Activated naive CD4-positive, alpha-beta T cell (primary cell): ENCODE measurements at places on chromosomes 3 and 15.

- DNase-seq = no peak
These were observed 155.9 kb upstream of the BCL6 start for GRCh38 chr3:187900993-187901755.

DNA sequence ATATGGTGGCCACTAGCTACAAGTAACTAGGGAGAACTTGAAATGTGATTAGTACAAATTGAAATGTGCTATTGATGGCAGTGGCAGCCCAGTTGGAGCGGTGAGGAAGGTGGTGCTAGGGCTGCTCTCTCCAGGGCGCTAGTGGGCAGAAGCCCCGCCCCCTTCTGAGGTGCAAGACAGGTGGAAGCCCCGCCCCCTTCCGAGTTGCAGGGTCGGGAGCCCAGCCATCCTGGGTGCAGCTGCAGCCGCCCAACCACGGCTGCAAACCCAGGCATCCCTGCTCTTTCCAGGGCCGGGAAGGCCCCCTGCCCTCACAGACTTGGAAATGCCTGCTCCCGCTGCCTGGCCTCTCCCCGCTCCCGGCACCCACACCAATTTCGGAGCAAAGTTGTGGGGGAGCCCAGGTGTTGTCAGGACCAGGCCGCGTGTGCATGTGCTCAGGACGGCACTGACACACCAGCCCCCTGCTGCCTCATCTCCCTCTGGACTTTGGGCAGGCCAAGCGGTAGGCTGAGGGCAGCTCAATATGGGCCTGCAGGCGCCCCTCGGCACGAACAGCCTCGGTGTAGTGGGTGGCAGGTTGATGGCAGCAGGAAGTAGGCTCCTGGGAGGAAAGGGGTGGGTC, 10.0 kb downstream of the ATR start:
- no peak for DNase-seq

GRCh38 chr3:62497156-62497555, 123.8 kb upstream of the FEZF2 start:
- no peak for DNase-seq

GRCh38 chr3:58235970-58236369, 1.6 kb upstream of the ABHD6 start:
- DNase-seq = no peak

- DNase-seq = no peak
These were observed 68.0 kb downstream of the TFG start for GRCh38 chr3:100777271-100777670.

- no peak for DNase-seq
These were observed 556.6 kb upstream of the RGMA start for GRCh38 chr15:93645594-93645993.

DNA sequence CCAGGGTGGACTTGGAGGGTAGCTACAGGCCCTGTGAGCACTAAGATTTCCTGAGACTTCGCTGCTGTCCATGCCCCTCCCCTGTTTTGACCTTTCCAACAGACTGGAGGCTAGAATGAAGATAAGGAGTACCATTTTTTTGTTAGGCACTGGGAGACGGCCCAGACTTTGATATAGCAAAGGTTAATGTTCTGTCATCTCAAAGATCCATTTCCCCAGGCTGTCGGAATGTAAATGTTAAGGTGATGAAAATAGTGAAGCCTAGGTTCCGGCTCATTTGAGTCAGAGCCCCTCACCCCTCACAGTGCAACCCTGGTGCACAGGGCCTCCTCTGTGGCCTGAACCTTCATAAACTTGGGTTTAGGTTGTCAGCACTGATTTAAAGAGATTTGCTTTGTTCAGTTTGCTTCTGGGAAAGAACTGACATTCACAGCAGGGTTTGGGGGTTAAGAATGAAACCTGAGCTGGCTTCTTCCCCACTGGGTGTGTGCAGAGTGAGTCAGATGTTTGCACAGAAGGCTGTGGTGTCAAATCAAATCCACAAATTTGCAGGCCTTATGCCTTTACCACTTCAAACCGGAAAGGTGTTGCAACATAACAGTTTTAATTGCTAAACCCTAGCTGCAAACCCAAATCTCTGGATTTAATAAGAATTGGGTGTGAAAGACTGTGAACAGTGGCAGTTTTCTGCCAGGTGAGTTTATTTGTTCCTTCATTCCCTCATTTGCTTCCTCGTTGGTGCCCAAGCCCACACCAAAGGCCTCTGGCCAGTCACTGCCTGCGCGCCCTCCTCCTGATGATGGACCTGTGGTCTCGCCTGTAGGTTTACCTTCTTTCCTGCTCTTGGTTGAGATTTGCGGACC, 20.6 kb upstream of the KCTD6 start:
- DNase-seq = no peak

GRCh38 chr15:62901087-62901486, 141.5 kb upstream of the TPM1 start:
- no peak for DNase-seq

DNA sequence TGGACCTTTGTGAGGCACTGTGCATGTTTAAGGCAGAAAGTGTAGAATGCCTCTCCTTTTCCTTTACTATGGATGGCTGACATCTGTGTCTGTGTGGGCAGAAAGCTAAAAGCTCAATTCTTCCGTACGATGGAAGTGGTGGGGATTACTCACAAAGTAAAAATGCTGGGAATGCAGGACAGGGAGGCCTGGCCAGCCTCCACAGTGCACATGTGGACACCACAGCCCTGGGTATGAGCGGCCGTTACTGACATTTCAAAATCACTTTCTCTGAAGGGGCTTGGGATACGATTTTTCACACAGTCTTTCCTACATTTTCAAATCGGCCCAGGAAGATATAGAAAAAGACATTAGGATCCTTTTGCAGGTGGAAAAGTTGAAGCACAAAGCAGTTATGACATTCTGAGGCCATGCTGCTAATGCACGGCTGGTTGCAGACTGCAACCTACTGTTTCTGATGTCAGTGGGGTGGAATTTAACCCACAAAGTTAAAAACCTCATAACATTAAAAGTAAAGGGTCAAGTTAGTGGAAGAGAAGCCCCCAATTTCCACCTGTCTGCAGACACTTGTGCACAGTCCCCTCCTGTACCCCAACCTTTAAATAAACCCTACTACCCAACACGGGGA, 27.9 kb downstream of the EHD4 start:
- no peak for DNase-seq

- no peak for DNase-seq
These were observed 115.6 kb downstream of the NLGN1 start for GRCh38 chr3:173513123-173513522.

GRCh38 chr15:99343881-99344551, 92.7 kb downstream of the LRRC28 start:
- DNase-seq = peak; percentile 45

DNA sequence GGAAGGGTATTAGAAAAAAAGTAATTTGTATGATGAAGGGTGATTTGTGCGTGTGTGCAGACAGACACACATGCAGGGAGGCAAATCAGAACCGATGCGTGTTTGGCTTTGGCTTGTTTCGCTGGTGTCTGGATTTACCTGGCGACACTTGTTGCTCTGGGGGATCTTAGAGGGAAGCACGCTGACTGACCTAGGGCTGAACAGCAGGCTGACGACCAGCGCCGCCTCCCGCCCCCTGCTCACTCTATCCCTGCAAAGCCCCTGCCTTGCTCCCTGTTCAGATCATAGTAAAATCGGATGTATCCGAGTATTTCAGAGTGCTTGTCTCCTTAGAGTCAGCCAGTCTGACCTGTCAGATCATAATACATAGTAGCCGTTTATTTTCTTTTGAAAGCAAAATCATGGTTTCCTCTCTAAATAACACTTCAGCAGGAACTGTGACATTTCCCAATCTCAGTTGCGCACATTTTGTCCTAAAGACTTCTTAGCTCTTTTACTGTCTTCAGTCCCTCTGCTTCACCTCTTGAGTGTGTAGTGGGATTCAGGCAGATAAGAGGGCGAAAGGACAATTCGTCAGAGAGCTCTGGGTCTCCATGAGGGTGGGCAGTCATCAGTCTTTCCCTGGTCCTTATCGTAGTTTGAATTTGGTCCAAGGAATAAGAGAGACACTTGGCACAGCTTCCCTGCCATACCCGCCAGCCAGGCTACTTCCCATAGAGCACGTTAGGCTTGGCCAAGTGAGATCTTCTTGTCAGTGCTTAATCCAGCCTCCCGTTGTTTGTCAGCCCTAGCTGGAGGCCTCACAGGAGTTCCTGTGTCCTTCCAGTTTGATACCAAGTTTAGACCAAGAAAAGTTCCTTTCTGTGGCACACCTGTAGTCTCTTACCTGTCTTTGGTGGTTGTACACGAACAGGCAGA, 97.4 kb downstream of the PGPEP1L start:
- no peak for DNase-seq

DNA sequence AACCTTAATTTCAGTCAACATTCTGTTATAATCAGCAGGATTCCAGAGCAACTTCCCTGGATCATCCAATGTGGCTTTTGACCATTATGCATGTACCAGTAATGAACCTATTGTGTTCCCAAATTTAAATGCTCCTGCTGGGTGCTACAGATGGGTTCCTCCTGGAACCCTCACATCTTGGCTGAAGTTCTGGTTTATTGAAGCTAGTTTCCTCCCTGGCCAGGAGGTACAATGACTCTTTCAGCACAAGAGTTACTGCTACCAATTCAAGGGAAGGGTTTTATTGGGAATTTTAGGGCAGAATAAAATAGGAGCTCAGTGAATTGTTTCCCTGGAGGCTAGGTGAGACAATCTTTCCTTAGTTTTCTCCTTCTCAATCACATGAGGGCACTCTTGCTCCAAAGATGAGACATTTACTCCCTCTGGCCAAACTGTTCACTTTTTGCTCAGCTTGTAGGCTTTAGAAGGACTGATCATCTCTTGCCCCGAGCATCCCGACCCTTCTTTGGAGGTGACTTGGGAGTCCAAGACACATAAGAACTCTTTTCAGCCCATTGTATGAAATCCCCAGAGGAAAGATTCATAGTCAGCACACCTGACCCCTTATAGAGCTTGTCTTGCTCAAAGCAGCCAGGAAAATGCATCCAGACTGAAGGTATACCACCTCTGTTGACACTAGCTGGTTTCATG, 8.8 kb upstream of the NPHP3 start:
- DNase-seq = no peak

- DNase-seq = no peak
These were observed 277.4 kb upstream of the NR2E3 start for GRCh38 chr15:71532994-71533393.

DNA sequence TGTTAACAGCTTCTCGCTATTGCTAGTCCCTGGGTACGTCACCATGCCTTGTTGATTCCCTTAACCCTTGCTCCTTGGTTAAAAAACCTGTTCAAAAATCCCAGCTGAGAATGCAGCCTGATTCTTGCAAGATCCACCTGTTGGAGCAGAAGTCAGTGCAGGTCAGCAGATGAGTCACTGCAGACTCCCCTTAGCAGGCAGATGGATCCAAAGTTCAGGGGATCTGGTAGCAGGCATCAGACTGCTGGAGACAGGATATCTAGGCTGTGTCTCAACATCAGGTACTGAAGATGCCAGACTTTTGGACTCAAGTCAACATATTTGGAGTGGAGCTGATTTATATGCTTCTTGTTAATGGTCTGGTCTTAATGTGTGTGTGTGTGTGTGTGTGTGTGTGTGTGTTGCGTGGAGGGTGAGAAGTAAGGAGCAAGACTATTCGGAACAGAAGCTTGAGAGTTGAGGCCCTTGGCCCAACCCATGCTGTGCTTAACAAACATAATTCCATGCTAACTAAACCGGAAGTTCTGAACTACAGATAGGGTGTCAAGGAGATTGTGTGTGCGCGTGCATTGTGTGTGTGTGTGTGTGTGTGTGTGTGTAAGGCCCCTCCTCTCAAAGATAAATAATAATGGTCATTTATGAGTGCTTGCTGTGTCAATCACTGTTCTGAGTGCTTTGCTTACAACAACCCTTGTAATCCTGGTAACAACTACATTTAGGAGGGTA, 1.0 kb upstream of the C3orf52 start:
- no peak for DNase-seq

DNA sequence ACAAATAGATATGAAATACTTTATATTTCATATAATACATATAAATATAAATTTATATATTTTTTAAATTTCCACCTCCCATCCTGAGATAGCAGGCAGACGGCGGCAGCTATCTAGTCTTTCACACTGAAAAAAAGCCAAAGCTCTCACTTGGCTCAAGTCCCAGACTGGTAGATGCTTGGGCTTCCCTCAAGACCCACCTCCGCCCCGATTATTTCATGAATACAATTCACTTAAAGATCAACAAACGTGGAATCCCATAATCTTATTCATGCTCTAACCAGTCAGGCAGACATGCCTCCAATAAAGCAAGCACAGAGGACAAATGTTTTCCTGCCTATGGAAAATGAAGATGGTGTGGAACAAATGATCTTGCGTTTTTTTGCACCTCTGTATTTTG, 275.9 kb upstream of the NR2F2 start:
- no peak for DNase-seq

DNA sequence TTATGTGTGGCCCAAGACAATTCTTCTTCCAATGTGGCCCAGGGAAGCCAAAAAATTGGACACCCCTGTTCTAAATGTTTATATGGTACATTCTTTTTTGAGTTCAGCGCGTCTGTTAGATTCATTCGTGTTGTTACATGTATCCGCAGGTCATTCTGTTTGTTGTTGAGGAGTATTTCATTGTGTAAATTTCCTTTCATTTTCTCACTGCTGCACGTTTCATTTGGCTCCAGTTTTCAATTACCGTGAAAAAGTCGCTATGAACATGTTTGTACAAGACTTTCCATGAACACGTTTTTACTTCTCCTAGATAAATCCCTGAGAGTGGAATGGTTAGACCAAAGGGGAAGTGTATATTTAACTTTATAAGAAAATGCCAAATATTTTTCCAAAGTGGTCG, 7.5 kb upstream of the OPA1 start:
- DNase-seq = no peak

GRCh38 chr15:39629906-39630305, 49.0 kb downstream of the THBS1 start:
- DNase-seq = no peak

DNA sequence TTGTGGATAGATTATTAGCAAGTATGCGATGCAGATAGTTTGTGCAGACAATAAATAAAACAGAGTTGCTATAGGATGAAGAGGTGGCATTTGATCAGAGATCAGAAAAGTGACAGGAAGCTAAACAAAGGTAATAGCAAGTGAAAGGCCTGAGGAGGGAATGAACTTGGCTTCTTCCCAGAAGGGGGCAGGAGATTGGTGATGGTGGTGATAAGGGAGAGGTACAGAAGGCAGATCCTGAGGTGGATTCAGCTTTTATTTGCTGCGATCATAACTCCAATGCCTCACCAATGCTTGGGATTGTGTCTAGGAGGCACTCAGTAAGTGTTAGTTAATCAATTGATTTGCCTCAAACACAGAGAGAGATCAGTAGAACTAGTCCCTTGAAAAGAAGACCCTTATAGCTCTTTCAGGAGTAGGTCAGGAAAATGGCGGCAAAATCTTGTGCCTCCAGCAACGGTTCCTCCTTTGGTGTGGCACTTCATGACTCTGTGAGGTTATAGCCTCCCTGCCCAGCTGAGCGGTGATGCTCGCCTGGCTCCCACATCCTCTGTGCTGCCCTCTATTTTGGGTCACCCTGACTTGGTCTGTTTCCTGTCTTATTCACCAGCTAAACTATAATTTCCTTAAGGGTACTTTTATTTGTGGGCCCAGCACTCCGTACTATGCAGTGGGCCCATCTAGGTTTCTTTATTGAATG, 37.5 kb downstream of the TGFBR2 start:
- DNase-seq = no peak
